Brain microvascular endothelial cell (primary cell): ENCODE measurements at places on chromosomes 1 and 21.
A peak's percentile ranks its signal among the peaks of the same experiment; 100 is the strongest.

GRCh38 chr21:17693801-17694200 is 81.1 kb upstream of the BTG3 start:
- DNase-seq = no peak

- no peak for DNase-seq
Observed at GRCh38 chr1:94602316-94602715, 60.8 kb upstream of the F3 start.

GRCh38 chr1:150981177-150981804 is 801 bp upstream of the ANXA9 start:
- DNase-seq = no peak

DNA sequence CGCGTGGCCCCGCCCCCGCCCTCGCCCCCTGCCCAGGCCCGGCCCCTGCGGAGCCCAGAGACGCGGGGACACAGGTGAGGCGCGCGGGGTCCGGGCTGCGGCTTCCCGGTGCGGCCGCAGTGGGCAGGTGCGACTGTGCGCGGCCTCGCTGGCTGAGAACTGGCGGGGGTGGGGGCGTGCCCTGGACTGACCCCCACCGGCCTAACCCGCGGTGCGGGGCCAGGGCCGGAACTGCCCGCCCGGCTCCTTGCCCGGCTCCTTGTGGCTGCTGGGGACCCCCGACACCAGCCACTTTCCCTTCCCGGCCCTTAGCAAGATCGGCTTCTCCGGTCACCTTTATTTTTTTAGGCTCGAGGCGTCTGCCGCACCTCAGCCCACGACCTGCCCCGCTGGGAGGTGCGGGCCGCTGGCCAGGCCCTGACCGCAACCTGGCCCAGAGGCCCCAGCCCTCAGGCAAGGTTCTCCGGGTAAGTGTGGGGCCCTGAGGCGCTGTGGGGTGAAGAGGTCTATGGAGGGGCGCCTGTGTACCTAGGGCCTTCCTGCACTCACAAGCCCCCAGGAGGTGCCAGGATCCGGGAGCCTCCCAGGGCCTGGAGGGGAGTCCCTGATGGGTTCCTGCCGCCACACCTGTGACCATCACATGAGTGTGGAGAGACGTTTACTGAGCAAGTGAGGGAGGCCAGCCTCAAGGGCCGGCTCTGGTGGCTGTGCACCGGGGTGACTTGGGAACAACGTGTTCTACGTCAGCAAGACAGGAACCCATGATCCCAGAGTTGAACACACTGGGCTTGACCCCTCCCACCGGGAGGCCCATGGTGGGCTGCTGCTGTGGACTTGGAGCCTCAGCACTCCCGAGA is at the start of gene SMIM1:
SMIM1 (plus strand) TSS at position 35 of the 857 bp plus-strand sequence. CDS start 2,625 bp downstream, outside the sequence.
- DNase-seq = no peak

GRCh38 chr1:64396817-64397216 is 73.1 kb upstream of the CACHD1 start:
- no peak for DNase-seq

GRCh38 chr1:179586107-179586823 is 5.4 kb upstream of the TDRD5 start:
- DNase-seq = no peak

DNA sequence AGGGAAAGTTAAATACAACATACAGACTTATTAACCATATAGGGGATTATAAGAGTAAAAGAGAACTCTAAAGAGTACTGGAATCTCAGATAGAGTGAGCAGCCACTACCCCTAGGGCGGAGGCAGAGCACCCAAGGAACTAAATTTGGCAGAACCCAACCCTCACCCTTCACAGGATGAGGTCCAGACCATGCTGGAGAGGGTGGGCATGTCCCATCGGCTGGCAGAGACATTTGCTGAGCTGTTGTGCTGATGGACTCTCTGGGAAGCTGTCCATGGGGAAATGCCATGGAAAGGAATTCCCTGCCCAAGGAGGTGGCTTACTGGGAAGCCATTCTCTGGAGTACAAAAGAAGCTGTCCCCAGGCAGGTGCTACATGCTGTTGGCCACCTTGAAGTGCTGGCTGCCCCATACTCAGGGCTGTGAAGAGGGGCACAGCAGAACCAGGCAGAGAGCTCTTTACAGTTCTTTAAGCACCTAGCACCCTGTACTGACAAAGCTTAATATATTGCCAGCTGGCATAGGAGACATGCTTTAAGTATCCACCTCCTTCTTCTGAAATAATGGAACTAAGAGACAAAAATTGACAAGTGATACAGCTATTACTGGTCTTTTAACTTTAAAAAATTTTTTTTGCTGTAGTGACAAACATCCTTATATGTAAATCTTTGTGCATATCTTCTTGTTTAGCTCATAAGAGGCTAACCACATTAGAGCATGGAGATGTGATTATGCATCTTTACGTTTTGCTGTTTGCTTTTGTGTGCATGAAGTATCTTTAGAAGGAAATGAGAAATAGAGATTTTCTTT is 29.6 kb downstream of the TSNAX start:
- DNase-seq = no peak

GRCh38 chr1:233606813-233607212 is 7.1 kb upstream of the KCNK1 start:
- no peak for DNase-seq

GRCh38 chr1:45554198-45554597 is 3.6 kb downstream of the AKR1A1 start:
- no peak for DNase-seq

- DNase-seq = no peak
Observed at GRCh38 chr1:159430985-159431384, 1.0 kb upstream of the OR10J4 start.

- no peak for DNase-seq
Observed at GRCh38 chr1:113129529-113130185, 56.7 kb downstream of the LRIG2 start.

DNA sequence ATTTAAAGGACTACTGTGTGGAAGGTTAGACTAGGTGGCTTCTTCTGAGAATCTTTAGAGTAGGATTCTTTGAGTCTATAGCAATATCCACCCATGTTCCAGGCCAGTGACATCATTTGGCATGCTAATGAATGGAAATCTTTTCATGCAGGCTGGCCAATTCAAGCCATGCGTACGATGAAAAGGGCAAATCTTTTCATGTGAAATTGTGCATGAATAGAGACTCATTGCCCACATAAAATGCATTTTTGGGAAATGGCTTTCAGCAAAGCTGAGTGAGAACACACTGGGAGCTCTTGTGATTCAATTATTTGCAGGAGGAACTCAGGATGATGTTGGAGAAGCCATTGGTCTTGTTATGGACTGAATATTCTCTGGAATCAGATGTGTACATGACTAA is 324.9 kb upstream of the DAB1 start:
- no peak for DNase-seq

GRCh38 chr1:70336050-70336449 is 18.5 kb downstream of the ANKRD13C start:
- DNase-seq = no peak

DNA sequence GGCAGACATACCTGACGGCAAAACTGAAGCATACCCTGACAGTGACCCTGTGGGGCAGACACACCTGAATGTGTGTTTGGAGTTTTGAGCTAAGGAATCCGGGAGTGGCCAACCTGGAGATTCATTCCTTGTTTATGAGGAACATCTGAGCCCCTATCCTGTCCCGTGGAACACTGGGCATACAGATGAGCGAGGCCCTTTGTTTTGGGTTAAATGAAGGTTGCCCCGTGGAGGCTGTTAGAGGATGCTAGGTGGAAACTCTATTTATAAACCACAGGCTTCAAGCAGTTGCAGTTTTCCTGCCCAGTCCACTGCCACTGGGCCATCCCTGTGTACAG is 18.1 kb downstream of the GALNT2 start:
- DNase-seq = no peak

DNA sequence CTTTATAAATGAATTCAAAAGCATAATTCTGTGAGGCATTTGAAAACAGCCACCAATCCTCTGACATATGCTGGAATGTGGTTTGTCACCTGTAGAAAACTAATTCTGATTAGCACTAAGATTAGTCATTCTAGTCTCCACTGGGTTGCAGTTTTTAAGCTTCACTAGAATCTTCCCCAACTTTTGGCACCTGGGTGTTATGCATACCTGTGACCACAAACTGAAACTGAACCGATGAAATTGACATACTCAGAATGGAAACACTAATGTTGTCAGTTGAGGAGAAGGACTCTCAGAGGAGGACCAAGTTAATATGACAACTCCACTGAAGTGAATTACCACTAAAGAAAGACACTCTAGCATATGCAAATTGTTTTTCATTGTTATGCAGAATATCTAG is 285.8 kb upstream of the NEGR1 start:
- no peak for DNase-seq

DNA sequence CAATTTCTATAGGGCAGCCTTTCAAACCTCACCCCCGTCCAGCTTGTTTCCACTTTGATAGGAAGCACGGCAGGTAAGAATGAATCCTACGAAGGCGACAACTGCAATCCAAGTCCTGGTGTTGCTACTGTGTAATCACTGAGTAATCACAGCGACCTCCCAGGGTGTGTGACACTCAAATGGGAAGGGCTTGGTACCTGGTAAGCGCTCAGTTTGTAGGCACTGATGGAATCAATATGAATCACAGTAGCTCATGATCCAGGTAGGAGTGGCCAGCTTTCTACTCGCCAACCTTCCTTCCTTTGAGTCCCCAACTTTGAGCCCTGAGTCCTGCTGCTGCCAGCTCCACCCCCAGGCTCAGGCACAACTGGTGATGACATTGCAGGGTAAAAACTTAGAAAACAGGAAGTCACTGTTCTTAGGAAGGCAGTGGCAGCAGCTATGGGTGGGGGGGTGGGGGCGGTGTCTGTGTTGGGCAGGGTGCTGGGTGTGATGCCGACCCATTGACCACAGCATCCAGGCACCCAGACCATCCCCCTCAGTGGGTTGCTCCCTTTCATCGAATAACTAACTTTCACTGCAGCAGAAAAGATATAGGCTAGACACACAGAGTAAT is 70.7 kb downstream of the CD247 start:
- no peak for DNase-seq

- peak; percentile 18 for DNase-seq
Observed at GRCh38 chr1:159492575-159493323, 43.1 kb downstream of the OR10J5 start.

GRCh38 chr21:45957981-45958600 is 23.5 kb upstream of the COL6A1 start:
- DNase-seq = peak; percentile 28

DNA sequence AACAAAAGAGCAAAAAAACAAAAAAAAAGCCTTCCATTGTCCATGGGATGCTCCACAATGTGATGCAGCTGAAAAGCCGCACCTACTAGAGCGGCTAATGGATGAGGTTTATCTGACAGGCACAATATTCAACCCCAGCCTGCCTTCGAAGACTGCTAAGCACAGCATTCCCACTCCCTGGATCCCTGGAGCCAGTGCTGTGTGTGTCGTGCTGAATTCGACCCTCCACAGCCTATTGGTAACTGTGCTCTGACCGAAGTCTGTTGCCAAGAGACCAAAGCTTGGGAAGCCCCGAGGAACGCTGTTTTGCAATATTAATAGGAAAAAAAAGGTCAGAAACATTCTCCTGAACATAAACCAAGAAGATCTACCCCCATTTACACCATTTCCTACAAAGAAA is 57.2 kb upstream of the PUM1 start:
- DNase-seq = no peak

- DNase-seq = peak; percentile 67
Observed at GRCh38 chr1:95023399-95024043, 49.2 kb downstream of the ALG14 start.

DNA sequence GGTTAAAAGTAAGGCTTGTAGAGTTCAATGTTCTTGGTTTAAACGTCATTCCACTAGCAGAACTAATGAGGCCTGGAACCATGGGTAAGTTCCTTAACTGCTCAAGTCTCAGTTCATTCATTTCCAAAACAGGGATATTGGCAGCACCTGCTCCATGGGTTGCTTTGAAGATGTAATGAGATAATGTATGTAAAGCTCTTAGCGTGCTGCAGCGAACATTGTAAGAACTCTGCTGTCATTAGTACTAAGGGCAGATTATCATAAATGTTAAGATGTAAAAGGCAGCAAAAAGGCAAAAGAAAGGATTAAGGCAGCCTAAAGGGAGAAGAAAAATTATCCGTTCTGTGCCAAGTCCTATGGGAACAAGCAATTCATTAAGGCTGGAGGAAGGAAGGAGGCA is 129.1 kb upstream of the NGF start:
- DNase-seq = no peak

GRCh38 chr1:100699744-100700143 is 19.8 kb upstream of the VCAM1 start:
- DNase-seq = no peak

GRCh38 chr1:17683598-17683997 is 71.5 kb upstream of the ACTL8 start:
- DNase-seq = no peak

DNA sequence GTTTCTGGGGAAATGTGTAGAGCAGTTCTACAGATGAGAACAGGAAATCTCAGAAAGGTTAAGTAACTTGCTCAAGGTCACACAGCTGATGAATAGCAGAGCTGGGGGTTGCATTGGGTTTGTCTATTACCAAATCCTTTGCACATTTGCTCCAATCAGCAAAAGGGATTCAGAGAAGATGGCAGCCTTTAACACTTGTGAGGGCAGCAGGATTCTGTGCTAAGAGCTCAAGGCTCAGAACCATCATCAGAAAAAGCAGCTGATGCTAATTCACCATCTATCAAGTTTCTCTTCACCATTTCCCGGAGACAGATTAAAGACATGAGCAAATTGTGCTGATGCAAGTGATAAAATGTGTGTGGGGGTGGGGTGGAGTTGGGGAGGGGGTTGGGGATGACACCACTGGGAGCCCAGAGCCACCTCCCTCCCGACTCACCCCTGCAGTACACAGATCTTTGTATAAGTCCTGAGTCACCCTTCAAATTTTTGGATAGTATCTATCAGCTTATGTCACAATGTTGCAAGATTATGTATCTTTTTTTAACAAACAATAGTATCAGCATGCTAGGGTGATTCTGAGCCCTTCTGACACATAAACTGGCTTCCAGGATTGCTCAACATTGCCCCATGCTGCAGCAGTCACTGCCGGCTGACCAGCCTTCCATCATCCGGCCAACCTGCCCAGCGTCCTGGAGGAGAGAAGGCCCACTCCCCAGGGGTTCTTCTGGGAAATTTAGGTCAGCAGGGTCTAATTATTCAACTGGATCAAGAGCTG is 2.8 kb upstream of the SPSB1 start:
- peak; percentile 75 for DNase-seq

GRCh38 chr1:216616425-216616824 is 106.8 kb downstream of the ESRRG start:
- DNase-seq = no peak

- DNase-seq = no peak
Observed at GRCh38 chr1:188735567-188735966, 1742.1 kb downstream of the BRINP3 start.

- DNase-seq = peak; percentile 56
Observed at GRCh38 chr1:100036718-100037655, 67.2 kb downstream of the SLC35A3 start.

GRCh38 chr1:153190373-153190772 is 12.9 kb upstream of the LELP1 start:
- no peak for DNase-seq

GRCh38 chr1:180923021-180923841 is 10.5 kb downstream of the KIAA1614 start:
- DNase-seq = no peak

- DNase-seq = peak; percentile 13
Observed at GRCh38 chr1:206808615-206809014, 36.3 kb upstream of the IL10 start.

- no peak for DNase-seq
Observed at GRCh38 chr1:113792986-113793385, 19.3 kb downstream of the RSBN1 start.
